ENCODE measurements at places on chromosomes 13 and 19.

- no peak for DNase-seq
Measured at GRCh38 chr19:54875506-54875905, 1.5 kb downstream of the FCAR start.

GRCh38 chr13:23956106-23956505, 58.8 kb upstream of the C1QTNF9B start:
- no peak for DNase-seq

DNA sequence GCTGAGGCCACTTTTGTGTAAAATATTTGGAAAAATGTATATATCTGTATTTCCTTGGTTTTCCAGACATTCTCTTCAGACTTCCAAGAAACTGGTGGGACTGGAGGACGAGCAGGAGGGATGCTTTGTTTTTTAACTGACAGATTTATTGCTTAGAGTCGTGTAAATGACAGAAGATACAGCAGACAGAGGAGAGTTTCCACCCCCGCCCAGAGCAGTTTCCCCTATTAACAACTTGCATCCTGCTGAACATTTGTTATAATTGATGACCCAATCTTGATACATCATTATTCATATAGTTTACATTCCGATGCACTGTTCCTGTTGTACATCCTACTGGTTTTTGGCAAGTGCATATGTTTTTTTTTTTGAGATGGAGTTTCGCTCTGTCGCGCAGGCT, 7.1 kb upstream of the DOCK6 start:
- DNase-seq = no peak

DNA sequence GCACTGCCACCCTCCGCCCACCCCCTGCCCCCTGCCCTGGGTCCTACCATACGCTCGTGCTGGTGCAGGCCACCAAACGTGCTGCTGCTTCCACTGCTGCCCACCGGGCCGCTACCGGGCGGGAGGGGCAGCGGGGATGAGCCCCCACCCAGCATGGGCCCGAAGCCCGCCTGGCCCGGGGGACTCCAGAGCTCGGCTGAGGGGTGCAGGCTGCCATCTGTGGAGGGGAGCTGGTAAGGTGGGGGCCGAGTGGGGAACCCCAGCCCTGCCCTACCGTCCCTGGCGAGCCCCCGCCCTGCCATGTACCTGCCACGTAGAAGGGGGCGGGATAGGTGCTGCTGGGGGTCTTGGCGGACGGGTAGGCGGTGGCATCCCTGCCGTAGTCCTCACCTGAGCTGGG, 16.7 kb upstream of the UQCR11 start:
- DNase-seq = no peak

DNA sequence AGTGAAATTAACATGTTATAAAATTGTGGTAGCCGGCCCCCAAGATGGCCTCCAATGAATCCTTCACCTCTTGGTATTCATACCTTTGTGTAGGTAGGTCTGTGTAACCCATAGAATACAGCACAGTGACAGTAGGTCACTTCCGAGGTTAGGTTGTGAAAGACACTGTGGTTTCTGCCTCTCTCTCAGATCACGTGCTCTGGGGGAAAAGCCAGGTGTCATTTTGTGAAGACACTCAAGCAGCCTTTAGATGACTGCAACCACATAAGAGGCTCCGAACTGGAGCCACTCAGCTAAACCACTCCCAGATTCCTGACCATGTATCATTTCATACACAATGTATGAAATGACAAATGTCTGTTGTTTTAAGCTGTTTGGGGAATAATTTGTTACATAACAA, 9.8 kb upstream of the USPL1 start:
- peak; percentile 80 for DNase-seq

DNA sequence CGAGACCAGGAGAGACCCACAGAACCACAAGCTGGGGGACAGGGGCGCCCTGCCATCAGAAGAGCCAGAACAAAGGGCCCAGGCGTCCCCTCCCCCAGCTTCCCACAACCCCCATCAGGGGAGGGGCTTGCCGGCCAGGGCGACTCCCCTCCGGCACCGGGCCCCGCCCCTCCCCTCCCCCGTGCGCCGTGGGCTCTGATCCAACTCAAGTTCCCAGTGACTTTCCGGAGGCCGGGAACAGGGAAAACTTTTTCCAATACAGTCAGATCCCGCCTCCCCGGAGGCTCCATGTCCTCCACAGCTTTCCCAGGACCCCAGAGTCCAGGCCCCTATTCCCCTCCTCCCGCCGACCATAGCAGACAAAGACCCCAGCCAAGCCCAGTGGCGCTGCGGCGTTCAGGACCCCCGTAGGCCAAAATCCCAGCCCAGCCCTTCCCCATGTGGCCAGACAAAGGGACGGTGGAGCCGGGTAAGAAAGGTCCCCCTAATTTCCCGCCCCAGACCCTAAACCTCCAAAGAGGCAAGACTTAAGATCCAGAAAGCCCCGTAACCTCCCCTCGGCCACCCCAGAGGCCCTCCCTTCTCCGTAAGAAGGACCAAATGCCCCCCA, 673 bp downstream of the TEAD2 start:
- no peak for DNase-seq

GRCh38 chr19:55189403-55189835, 9.3 kb upstream of the SYT5 start:
- no peak for DNase-seq

DNA sequence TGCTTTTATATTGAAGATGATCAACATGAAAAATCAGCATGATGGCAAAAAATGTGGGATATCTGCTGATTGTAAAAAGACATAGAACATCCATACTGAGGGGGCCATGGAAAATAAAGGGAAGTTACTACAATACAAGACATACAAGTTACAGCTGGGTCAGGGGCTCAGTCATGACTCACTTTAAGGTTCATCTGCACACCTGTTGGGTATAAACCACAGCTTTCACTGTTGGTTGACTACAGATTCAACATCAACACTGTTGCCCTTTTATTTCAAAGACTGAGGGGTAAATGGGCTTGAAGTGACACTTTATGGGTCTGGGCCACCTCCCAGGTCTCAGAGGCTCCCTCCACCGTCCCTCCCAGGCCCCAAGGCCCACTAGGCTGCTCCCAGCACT, 98.1 kb upstream of the IRS2 start:
- DNase-seq = no peak

GRCh38 chr13:95509521-95510310, 42.8 kb upstream of the CLDN10 start:
- no peak for DNase-seq

DNA sequence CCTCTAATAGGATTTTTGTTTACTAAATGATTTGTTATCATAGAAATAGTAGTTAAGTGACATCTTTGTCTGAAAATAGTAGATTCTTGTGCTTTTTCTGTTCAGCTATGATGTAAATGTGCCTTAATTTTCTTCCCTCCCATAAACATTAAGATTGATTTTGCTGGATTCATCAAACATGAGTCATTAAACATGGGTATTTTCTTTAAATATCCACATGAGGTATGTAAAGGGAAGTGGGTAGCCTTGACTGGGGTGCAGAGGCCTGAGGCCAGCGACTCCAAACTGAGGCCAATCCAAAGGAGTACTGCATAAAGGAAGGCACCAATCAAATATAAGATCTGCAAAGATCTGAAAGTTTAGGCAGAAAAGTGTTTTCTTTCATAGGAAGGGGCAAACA, 3.7 kb downstream of the ZNF136 start:
- no peak for DNase-seq

All from NCI-H2029 (cell line).